ENCODE measurements at places on chromosomes 4 and X. TPM values are rescaled to one million over a fixed set of nuclear protein-coding genes. Genes with fewer than 3 reads are reported as not detected.

Gene FRG2
- not detected for total RNA-seq

Gene SAP30
- 22.8 TPM for total RNA-seq

Gene ZNF595
- 10.5 TPM for total RNA-seq

Gene UGT2B10
- total RNA-seq: not detected

Gene WNK3
- 0.66 TPM for total RNA-seq

Gene CCDC110
- 0.75 TPM for total RNA-seq

Gene FGG
- not detected for total RNA-seq

Gene ARHGAP36
- total RNA-seq: 0.09 TPM

Gene SLC6A14
- not detected for total RNA-seq

Gene DIPK2B
- total RNA-seq: 9.1 TPM

Gene GAB3
- 5.2 TPM for total RNA-seq

Gene PPARGC1A
- not detected for total RNA-seq

Gene NSG1
- total RNA-seq: 47.9 TPM

Gene TMEM255A
- under 0.01 TPM for total RNA-seq

Gene SLIT2
- 36.4 TPM for total RNA-seq

Gene NOP14
- total RNA-seq: 29.4 TPM

Gene CLDN22
- total RNA-seq: not detected

Gene POU4F2
- total RNA-seq: not detected

Gene PAGE1
- total RNA-seq: not detected
